ENCODE measurements at places on chromosomes 2 and 18.
A peak's percentile ranks its signal among the peaks of the same experiment; 100 is the strongest.

DNA sequence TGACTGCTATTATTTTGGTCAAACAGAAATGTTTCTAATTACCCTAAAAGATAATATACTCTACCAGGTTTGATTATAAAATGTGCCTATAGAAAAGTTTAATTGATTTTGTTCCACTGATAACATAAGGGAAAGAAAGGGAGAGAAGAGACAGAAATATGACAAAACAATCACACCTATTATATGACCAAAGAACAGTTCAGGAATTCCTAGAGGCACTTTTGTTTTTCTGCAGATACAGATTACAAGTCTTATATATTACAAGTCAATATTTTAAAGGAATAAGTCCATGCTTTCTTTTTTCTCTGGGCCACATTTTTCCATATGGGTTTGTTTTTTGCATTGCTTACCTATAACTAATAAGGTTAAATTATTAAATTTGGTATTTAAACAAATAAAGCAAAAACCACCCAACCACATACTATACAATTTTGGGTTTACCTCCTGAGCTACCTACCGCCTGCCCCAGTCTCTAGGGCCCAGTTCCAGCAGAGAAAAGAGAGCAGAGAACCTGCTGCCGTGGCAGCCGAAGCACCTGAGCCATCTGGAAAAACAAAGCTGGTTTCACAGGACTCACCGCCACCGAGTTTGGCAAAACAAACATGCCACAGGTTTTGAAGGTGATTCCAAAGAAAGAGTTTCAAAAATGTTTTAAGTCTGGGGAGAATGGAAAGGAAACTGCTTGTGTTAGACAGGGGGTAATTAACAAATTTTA, 92.1 kb downstream of the DYM start:
- no peak for DNase-seq

DNA sequence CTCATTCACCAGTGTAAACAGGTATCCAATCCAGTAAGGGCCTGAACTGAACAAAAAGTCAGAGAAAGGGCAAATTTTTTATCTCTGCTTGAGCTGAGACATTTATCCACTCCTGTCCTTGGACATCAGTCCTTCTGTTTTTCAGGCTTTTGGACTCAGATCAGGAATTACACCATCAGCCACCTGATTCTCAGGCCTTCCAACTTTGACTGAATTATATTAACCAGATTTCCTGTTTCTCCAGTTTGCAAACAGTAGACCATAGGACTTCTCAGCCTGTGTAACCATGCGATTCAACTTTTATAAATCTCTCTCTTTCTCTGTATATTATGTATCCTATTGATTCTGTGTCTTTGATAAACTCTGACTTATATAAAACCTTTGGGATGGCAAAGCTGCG, 289.3 kb upstream of the CDH2 start:
- no peak for DNase-seq

- no peak for DNase-seq
These were observed 121.7 kb downstream of the FSIP2 start for GRCh38 chr2:185860321-185860720.

GRCh38 chr2:234587341-234588053, 90.6 kb upstream of the ARL4C start:
- DNase-seq: no peak

DNA sequence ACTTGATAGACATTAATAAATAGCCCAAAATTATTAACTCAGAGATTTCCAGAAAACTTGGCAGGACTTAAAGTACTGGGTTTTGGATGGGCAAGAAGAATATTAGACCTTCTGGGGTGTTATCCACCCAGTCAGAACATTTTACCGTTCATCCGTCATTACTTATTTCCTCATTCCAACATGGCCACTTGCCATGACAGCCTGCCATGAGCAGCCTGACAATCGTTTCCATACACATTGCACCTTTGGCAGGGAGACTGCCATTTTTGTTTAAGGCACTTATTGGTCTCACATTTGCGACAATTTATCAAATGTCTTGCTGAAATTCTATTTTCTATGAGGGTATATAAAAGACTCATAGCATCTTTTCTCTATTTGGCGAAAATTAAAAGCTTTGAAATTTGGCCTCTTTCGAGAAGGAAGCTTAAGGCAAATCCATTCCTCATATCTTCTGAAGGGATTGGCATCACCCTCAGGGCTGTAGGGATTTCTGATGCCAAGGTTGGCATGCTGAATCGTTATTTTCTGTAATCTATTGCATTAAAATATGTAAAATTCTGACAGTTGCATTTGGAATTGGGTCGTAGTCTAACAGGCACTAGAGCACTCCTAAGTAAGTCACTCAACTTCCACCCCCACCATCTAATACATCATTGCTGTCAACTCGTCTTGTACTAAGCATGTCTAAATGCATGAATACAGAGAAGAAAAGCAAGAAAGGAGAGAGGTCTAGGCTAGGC, 406.3 kb upstream of the PIK3C3 start:
- no peak for DNase-seq

- DNase-seq: no peak
These were observed 131.8 kb upstream of the HS6ST1 start for GRCh38 chr2:128450211-128451024.

DNA sequence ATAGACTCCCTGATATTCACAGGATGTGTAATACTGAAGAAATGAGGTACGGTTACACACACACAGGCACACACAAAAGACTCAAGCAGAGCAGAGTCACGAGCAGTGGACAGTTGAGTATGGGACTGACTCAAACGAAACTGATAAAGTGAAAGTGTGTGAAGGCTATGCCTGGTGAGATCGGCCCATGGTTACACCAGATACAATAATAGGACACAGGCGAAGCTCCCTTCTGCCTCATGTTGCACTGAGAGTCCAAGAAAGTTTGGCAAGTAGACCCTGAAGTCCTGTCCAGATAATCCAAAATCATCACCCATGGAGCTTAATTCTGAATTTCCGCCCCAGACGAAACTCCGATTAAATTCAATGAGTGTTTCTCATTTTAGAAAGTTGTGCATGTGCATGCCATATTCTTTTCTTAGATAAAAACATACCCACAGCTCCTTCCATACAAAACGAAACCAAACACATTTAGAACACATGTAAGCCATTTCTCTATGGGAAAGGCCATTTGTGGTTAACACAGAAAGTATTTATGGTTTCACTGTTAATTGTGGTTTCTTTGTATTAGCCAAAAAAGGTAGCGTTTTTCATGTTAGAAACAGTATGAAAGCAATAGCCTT, 567.6 kb downstream of the PLCL1 start:
- DNase-seq: no peak

GRCh38 chr2:240232961-240233884, 92.8 kb upstream of the OTOS start:
- DNase-seq: peak; percentile 74

DNA sequence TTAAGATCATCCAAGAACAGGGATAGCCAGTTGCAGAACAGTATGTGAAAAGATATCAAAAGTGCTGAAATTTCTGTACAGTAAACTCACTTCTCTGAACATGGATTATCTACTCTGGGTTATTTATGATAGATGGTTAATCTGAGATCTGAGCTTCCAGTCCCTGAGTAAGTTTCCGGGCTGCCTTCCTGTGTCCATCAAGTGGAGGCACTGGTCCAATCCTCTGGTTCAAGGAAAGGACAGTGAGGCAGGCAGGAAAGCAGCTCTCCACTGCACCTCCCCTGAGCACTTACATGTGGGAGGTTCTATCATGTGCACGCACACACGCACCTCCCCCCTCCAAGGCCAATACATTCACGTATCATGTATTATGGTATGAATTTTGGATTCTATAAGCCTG, 32.5 kb downstream of the GPR45 start:
- DNase-seq: no peak

- DNase-seq: no peak
These were observed 349.0 kb downstream of the TXNL1 start for GRCh38 chr18:56289381-56289780.

GRCh38 chr2:230685178-230685577, 27.5 kb upstream of the CAB39 start:
- DNase-seq: no peak

GRCh38 chr2:54402350-54402749, 53.8 kb upstream of the SPTBN1 start:
- DNase-seq: no peak

- DNase-seq: peak; percentile 50
These were observed 17.0 kb downstream of the VRK2 start for GRCh38 chr2:58063641-58064040.

- DNase-seq: no peak
These were observed 35.9 kb upstream of the SCN9A start for GRCh38 chr2:166411473-166412230.

GRCh38 chr2:2389215-2389614, 58.1 kb upstream of the MYT1L start:
- DNase-seq: no peak

DNA sequence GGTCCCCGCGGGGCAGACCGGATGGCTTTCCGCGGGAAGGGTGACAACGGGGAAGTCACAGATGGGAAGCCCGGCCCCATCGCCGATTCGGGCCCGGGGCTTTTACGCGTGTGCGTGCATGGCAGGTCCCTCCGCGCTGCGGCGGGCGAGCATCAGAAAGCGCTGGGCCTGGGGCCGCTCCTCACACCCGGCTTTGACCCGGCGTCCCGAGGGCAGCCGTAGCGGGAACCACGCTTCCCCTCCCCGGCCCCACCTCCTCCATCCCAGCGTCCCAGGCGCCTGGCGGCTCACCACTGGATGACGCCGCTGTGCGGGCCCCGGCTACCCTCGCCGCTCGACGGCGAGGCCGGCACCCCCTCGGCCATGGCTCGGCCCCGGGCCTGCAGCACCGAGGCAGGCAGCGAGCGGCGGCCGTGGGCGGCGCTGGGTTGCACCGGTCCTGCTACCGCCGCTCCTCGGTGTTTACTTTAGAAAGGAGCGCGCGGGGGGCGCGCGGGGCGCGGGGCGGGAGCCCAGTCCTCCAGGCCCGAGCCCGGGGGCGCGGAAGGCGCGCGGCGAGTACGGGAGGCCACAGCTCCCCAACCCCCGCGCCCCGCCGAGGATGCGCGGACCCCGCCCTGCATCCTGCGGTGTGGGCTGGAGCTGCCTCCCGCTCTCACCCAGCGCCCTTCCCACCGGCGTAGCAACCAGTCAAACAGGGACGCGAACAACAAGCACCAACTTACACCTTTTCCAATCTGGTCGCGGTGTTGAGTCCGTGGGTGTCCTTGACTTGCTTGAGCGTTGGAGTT, 806 bp downstream of the RFX8 start:
- peak; percentile 53 for DNase-seq

GRCh38 chr2:12676771-12677170, 40.0 kb upstream of the TRIB2 start:
- DNase-seq: no peak

DNA sequence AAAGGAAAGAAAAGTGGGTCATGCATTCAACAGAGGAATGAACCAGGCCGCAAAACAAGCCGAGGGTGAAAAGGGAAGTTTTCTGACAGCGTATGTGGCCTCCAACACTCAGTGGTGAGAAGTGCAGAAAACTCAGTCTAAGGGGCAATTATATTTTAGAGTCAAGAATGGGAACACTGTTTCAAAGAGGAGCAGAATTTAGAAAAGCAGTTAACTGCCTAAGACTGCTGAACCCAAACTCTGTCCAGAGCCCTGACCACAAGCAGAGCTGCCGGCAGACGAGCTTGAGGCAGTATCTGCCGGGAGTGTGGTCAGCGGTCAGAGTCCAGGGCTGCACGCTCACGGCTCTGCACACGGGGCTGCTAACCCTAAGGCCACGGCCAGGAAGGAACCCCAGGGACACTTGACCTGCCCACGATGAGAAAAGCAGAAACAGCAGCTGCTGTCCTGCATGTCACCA, 347.0 kb upstream of the ID2 start:
- DNase-seq: no peak

GRCh38 chr18:3577281-3577855, 127.4 kb downstream of the TGIF1 start:
- no peak for DNase-seq

DNA sequence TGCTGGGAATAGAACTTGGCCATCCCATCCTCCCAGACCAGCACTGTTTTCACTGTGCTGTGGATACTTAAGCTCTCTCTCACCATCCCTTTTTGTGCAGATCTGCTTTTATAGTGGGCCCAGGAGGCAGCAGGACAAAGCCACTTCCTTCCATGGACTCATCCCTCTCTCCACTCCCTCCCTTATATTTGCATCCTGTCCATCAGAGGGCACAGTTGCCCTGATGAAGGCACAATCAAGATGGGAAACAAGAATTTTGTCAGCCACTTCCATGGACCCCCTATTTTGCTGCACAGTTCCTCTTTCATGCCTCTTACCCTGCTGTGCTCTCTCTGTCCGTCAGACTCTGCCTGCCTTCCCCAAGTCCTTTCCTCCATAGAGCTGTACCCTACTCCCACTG, 338.7 kb downstream of the HRH4 start:
- DNase-seq: no peak

- DNase-seq: peak; percentile 93
These were observed at the start of gene ALK for GRCh38 chr2:29921560-29921915. TSS of gene ALK (minus strand) at chr2:29921586. CDS start at chr2:29920659, 927 bp downstream.

GRCh38 chr18:66005831-66006588, 255.2 kb downstream of the CDH7 start:
- no peak for DNase-seq

DNA sequence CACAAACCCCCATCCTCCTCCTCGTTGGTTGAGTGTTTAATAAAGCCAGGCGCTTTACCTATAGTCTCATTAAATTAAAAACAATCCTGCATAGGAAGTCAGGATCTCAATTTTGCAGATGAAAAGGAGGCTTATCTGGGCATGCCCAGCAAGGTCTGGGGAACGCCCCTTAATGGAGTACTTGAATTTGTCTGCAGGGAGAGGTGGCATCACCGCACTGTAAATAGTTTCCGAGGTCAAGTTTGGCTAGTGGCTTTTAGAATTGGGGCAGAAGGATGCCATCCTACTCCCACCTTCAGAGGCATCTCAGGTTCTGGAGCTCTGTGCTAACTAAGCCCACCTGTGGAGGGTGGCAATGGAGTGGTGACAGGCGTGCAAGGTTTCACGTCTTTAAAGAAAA, 149.2 kb downstream of the TGIF1 start:
- no peak for DNase-seq

DNA sequence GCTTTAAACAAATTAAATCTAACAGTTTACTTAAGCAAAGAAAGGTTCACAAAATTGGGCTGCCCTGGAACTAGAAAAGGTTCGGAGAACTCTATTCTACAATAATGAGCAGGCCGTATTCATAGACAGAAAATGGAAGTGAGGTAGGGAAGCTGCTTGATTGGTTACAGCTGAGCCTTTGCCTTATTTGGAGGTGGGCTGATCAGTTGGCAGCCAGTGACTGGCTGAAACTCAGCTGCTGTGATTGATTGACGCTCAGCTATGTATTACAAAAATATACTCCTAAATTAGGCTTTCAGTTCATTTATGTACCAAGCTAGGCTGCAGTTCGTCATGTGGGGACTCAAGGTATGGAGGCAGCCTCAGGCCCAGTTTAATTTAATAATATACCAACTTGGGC, 42.3 kb upstream of the TTR start:
- DNase-seq: no peak

DNA sequence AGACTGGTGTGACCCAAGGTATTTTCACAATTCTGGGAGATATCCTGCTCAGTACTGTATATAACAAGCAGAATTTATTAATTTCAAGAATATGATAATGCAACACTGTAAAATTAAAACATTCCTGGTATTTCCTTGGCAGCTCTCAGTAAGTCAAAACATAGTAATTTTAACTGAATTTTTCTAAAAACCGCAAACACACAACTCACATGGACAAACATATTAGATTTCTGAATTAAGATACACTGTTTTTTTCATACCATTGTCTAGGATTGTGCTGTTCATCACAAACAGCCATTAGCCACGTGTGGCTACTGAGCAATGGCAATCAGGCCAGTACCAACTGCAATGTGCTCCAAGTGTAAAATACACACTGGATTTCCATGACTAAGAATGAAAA, 29.6 kb downstream of the LPIN2 start:
- DNase-seq: no peak

GRCh38 chr2:188527141-188527540, 235.5 kb downstream of the GULP1 start:
- DNase-seq: no peak

GRCh38 chr2:188609321-188610049, 317.8 kb downstream of the GULP1 start:
- DNase-seq: no peak
